ENCODE measurements at places on chromosomes 2 and 18. TPM values are rescaled to one million over a fixed set of nuclear protein-coding genes. Genes with fewer than 3 reads are reported as not detected.

The TMEM200C gene
- total RNA-seq, result 6.1 TPM

The MAB21L4 gene
- total RNA-seq, result 2.8 TPM

The ARHGAP25 gene
- total RNA-seq, result 12.6 TPM

DNA sequence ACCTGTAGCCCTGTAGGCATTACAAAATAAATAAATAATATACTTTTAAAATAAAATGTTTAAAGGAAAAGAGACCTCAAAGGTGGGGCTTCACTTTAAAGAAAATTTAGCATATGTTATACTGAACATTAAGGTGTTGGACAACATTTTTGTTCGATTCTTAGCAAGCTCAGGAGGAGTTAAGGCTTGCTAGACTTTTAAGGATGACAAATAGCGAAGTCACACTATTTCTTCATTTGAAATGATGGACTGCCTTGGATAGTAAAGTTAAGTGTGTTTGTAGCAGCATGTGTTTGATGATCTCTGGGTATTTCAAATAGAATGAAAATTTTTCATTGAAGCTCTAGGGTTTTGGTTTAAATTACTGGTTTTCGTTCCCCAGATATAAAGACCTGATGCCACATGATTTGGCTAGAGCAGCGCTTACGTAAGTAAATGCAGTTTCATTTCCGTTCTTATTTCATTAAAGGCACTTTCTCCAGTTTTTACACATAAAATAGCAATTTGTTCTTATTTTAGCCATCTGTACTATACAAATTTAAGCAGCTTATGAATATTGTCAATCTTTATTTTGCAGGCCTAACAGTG, 24.9 kb downstream of the HADHB start:
- DNase-seq, result no peak

GRCh38 chr2:47867205-47867604, 39.1 kb downstream of the FBXO11 start:
- DNase-seq, result peak; percentile 54

All from mucosa of gallbladder (tissue), 1 donor.